ENCODE measurements at places on chromosomes 4 and X.

- no peak for DNase-seq
These were observed 968 bp downstream of the ASB11 start for GRCh38 chrX:15314472-15314871.

DNA sequence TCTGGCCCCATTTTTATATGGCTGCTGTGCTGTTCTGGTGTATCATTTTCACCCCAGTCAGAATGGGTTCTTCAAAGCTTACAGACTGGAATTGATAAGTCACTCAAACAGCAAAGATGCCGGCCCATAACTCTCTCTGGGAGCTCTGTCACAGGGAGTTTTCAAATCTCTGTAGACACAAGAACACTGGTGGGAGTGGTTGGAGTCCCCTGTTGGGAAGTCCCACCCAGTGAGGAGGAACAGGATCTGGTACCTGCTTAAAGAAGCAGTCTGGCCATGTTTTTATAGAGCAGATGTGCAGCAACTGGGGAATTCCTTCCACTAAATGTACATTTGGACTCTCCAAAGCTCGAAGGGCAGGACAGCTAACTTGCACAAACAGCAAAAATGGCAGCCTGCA is 69.3 kb upstream of the UGT2B7 start:
- no peak for DNase-seq

DNA sequence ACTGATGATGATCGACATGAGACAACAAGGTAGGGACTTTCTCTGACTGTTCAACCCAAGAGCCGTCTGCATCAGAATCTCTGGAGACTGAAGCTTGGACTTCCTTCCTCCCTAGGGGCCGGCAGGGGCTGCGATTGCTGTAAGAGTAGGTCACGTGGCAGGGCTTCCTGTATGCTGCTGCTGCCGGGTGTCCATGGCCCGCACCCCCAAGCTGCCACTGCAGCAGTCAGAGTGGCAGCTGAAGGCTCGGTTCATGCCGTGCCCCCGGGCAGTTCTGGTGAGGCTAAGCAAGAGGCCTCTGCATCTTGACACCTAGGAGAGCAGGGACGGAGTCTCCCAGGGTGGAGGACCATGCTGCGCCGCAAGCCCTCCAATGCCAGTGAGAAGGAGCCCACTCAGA is at the start of gene SASH3:
Gene SASH3 (plus strand): TSS at position 203 of the 400 bp plus-strand sequence. CDS start 149 bp downstream, at position 352.
- no peak for DNase-seq

DNA sequence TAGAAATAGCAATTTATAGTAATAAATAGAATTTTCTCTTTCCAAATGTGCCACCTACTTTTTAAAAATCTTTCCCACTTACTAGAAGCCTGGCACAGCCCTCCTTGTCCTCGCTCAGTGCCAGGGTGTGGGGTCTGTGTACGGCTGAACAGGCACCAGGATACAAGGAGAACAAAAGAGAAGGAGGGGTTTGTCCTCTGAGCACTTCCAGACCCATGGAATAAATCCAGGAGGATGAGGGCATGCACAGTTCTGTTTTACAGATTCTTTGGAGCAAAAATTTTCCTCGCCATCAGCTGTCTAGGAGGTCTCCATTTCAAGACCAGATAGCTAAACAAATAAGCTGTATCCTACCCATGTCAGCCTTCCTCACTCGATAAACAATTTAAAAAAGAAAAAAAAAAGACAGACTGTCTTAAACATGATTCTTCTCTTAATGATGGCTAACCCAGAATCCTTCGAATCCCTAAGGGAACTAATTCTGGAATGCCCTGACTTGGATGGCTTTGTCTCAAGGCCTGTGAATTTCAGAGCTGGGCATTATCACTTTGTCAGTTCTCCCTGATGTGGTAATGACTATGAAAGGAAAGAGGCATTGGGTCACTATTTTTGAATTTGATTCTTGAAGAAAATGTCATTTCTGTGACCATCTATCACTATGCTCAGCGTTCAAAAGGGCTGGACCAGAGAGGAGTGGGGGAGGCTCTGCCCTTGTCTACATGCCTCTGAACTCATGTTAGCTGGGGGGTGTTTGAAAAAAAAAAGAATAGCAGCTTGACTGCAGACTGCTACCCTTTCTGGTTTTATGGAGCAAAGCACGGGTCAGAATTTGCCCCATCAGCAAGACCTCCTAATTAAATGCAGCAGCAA is 151.0 kb downstream of the DCTD start:
- no peak for DNase-seq

DNA sequence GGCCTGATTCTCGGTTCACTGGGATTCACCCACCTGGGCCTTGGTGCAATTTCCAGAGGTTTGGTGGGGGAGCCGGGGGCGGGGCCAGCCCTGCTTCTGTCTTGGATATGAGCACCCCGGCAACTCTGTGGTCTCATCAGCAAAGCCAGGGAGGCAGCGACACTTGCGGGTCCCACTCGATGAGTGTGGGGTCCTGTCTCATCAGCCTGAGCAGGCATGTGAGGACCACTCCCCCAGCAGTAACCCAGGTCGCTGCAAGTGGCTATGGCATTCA is 19.0 kb downstream of the ADRA2C start:
- DNase-seq, result no peak

- DNase-seq, result no peak
These were observed 106.3 kb downstream of the SORCS2 start for GRCh38 chr4:7298619-7299009.

DNA sequence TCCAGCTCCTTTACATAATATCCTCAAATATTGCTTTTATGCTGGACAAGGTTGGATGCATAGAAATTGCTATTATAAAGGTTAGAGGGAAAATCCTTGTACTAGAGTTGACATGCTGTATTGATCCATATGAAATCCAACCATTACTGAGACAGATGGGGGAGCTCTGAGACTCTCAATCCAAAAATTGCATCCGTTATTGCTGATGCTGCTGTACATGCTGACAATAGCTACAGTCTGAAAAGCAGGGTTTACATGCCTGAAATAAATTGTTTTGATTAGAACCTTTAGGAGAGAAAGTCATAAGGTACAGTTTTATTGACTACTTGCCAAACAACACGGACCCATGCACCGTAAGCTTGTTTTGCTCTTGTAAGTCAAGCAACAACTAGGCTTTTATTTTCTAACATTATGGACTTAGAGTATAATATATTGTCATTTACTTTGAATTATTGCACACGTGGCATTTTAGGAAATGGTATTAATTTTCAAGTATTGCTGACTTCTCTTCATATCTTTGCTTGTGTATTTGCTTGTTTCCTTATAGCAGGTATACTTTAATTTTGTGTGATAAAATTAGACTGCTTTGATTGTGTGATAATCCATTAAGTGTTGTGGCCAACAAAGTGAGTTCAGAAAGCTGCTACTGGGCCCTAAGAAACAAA is 1365.2 kb downstream of the STIM2 start:
- no peak for DNase-seq

- no peak for DNase-seq
These were observed 1.6 kb upstream of the SFRP2 start for GRCh38 chr4:153790500-153790865.

Data from mesothelial cell of epicardium (in vitro differentiated cells).